ENCODE measurements at places on chromosomes 5 and 9.

DNA sequence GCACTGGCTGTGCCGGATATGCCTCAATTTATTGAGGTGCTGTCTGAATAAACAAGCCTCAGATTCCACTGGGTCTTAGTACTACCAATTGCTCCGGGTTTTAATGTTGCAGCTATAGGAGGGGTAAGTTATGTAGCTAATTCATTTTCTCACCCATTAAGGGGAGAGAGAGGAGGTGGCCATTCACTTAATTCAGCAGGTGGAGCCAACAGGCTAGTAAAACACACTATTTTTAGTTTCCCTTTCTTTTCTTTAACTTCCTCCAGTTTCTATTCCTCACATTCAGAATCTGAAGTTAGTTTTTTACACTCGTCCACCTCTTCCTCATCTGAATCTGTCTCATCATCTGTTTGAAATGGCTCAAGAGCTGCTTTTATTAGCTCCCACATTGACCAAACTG is 105.6 kb upstream of the CDH10 start:
- DNase-seq = no peak

- DNase-seq = no peak
Measured at GRCh38 chr5:133480366-133480765, 132.0 kb downstream of the FSTL4 start.

DNA sequence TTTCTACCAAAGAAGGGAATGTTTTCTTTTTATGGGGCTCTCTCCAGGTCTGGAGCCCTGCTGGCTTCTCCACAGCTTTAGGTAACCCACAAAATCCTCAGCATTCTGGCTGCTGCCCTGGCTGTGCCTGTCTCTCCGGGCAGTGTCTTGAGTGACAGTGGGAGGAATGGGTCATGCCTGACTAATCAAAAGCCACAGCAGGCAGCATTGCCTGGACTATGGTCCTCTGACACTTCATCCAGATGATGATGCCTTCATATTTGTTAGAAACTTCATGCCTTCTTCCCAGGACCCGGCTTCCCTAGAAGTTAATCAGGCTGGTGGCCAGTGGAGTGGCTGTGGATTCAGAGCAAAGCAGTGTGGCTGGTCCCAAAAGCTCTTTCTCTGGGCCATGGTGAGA is 32.2 kb upstream of the TGFBI start:
- DNase-seq = no peak

DNA sequence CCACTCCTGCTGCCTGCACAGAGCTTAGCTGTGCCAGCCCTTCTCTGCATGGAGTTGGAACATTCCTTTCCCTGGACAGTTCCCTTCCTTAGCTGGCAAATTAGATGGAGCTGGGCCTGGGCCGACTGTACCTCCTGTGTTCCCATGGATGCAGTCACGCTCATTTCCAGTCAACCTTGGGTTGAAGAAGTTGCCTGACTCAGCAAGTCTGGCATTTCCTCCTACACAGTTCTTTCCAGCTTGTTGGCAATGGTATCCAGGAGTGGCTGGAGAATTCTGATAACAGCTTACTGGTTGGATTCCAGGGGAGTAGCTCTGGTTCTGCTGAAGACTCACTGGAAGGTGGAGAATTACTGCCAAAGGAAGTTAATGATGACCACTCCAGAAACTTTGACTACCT is 9.2 kb upstream of the TAF1L start:
- no peak for DNase-seq

DNA sequence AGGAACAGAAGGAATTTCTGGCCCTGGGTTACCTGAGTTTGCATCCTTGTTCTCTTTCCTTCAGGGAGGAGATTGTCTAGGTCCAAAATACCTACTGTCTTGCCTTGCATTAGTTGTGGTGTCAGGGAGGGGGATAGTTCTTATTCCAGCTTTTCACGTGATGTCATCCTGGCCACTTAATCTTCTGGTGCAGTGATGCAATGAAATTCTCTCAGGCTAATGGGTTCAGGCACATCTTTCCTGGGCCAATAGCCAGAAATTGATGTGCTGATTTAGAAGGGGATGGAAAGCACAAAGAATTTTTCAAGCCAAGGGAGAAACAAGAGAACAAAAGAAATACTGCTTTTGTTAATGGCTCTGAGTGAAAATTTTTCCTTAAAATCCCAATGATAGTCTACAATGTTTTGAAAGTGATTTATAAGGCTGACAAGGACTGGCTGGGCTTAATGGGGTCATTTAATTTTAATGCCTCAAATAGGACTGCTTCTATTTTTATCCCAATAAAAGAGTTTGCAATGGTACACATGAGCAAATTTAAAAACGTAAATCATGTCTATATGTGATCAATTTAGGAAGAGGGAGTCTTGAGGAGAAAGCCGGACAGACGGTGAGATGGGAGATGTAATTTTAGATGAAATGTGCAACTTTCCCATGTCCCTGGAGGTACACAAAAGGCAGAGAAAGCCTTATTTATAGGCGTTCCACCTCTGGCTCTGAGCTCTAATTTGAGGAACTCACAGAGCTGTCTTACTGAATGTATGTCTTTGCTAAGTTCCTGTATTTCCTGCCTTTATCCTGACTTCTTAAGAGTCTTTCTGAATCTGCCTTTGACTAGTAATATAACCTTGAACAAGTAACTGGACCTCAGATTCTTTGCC is 89.3 kb upstream of the SV2C start:
- no peak for DNase-seq

DNA sequence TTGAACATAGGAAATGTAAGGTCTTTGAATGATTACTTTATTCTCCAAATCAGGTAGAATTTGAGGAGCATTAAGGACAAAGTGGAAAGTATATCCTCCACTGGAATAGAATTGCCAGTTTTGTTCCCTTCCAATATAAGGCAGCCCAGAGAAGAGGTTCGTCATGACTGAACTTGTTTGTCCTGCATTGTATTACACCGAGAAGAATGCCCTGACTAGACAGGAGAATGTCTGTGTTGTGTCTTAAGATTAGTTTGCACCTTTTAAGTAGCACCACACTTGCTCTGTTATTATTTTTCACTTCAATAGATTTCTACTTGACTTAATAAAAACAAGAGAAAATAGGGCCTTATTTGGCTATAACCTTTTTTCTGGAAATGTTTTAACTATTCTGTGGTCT is 586.2 kb upstream of the PTGER4 start:
- DNase-seq = no peak

DNA sequence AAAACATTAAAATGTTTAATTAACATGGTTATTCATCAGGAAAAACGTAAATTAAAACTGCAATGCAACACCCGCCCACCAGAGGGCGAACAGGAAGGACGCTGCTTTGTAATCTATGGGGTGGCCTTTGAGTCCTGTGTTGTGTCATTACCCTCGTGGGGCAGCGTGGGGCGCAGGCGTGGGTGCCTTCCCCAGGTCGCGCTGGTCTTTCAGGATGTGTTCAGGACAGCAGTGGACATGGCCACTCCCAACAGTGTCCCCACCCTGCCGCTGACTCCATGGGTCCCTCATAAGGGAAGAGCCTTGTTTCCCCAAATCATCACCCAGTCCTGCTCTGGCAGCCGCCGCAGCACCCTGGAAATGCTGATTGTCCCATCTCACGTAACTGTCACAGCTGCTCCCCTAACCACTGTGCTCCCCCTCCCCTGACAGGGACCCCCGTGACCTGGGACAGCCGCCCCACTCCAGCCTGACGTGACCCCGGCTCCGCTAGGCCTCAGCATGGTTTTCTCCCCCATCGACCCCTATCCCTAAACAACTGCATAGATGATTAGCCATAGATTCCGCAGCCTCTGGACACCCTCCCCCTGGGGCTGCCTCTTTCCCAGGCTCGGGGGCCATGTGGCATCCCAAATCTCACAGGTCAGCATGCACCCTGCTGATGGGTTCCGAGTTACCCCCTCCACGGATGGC is 36.4 kb downstream of the GLT6D1 start:
- peak; percentile 1 for DNase-seq

DNA sequence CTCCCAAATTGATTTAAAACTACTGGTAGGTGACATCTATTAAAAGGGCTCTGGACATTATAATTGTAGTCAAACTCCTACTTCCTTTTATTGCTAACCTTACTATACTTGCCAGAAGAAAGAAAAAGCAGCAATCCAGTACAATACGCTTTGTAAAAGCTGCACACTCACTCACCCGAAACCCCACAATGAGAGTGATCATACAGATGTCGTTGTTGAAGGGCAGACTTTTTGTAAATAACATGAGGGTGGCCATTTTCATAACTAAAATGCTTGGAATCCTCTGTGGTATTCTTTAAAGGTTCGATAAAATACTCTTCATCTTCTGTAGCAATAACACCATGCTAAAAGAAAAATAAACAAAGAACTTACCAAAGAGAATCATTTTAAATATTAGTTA is 21.7 kb downstream of the ADAMTS6 start:
- DNase-seq = no peak

DNA sequence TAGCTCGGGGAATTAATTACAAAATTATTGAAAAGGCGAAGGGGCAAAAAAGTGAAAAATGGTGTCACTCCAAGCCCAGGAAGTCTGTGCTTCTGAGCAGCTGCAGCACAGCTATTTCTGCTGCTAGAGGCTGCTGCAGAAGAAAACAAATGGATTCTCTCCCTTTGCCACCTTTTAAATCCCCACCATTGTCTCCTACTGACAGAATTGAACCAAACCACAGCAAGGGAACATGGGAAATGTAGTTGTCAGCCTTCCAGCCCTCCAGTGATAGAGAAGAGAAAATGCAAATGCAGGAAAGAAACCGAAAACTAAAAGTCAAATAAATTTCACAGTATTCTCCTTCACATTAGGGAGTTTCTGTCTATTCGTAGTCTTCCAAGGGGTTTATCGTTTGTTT is 33.4 kb upstream of the CDC42SE2 start:
- no peak for DNase-seq

- DNase-seq = no peak
Measured at GRCh38 chr9:105539452-105539851, 18.5 kb upstream of the FKTN start.

- DNase-seq = peak; percentile 81
Measured at GRCh38 chr5:146644831-146645230, 128.8 kb upstream of the GPR151 start.

All from NCI-H2029 (cell line).